ENCODE measurements at places on chromosomes 1 and 21.

- no peak for DNase-seq
Measured at GRCh38 chr1:17307946-17308345, at the start of gene PADI4. TSS of gene PADI4 (plus strand) at chr1:17308197. CDS start at chr1:17308223, 26 bp downstream.

- no peak for DNase-seq
Measured at GRCh38 chr1:9910076-9910422, at the start of gene CTNNBIP1. TSS of gene CTNNBIP1 (minus strand) at chr1:9910269. CDS start at chr1:9872064, 38,205 bp downstream.

DNA sequence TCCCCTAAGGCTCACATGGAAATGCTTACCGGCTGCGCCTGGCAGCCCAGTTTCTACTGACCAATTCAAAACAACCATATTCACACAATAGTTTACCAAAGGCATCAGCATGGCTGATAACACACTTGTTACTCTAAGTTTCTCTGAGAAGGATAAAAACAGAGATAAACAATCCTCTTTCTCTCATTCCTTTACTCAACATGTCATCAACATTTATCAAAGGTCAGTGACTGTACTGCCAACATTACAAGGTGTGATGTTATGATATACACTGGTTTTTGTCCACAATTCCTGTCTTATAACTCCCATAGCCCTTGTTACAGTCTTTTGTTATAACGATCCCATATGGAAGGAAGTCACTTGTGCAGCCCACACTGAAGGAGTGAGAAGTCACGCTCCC lies 33.6 kb downstream of the COA6 start:
- no peak for DNase-seq

GRCh38 chr1:81731989-81732388 lies 68.7 kb upstream of the ADGRL2 start:
- no peak for DNase-seq

- no peak for DNase-seq
Measured at GRCh38 chr1:186738926-186739325, 58.7 kb upstream of the PTGS2 start.

GRCh38 chr1:156812293-156812990 lies 4.2 kb downstream of the SH2D2A start:
- DNase-seq: no peak

GRCh38 chr21:38675182-38675824 lies 130.4 kb upstream of the ETS2 start:
- DNase-seq: no peak

DNA sequence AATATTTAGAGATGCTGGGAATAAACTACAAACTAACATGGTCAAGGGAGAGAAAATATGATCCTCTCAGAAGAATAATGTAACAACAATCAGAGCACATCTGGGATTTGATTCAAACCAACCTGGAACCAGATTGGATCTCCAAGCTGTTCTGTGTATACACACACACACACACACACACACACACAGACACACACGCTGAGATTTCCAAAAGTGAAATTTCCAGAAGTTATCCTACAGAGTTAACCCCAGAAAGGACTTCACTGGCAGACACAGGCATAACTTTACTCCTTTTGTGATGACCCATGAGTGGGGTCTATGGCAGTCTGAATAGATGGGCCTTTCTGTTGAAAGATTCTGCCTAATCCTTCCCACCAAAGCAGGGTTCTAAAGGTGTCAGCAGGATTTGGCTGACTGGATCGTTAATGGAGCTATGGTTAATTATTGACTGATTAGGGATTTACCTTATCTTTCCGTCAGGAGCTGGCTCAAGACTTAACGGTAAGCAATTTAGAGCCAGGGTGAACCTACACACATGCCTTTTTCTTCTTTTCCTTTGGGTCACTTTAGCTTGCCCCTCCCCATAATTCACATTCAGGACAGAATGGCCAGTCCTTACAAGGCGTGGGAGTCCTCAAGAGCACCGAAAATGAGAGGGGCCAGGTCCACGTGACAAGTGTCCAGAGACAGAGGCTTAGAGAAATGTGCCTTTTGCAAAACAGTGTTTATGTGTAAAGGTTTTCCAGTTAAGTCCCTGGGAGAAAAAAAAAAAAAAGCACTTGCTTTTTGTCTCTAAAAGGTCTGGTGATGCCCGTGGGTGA lies 10.9 kb upstream of the PROX1 start:
- no peak for DNase-seq

DNA sequence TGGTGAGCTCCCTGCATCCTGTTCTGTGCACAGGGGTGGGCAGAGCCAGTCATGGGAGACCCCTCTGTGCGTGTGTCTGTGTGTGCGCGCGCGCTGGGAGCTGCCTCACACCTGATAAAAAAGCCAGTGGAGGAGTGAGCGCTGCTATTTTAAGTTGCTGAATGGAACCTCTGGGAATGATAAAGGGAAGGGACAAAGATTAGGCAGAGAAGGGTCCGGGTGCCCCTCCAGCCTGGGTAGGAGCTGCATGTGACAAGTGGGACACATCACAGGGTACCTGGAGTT lies 847 bp downstream of the ADORA1 start:
- no peak for DNase-seq

- DNase-seq: no peak
Measured at GRCh38 chr1:17061892-17062291, 8.1 kb upstream of the SDHB start.

DNA sequence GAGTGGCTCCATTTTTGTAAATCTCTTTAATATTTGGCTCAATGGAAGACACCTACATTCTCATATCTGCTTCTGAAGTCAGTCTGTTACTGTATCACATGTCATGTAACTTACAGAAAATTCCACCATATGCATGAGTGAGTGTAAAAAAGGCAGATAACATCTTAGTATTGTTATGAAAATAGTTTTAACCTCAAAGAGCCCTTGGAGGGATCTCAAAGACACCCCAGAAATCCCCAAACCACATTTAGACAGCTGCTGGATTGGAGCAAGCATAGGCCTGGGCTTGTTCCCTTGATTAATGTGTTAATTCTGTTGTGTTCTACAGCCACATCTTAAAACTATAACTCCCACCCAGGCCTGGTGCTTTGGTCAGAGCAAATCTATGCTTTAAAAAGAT lies 16.9 kb downstream of the MACO1 start:
- DNase-seq: no peak

DNA sequence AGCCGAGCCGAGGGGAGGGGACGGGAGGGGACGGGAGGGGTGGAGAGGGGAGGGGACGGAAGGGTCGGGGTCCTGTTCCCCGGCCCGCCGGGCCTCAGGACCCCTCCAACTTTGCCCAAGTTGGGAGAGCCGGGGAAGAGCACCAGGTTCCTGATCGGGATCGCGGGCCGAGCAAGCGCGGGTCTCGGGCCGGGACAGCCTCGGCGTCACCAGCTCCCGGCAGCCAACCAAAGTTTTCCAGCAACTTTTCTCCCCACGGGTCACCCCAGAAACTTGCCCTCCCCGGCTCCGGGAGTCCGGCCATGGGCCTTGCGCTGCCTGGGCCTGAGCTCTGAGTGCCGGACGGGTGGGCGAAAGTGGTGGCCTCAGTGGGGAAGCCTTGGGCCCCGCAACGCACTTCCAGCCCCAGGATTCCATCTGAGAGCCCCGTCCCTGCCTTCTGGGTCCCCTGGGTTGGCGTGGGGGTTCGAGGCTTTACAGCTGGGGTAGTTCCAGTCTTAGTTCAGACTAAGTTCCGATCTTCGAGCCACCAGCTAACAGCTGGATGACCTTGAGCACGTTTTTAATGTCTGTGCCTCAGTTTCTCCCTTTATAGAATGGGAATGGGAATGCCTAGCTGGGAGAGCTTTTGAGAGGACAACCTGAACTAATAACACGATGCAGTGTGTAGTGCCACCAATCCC lies 458 bp downstream of the ZC3H12A start:
- peak; percentile 46 for DNase-seq

GRCh38 chr1:206142011-206142410 lies 24.8 kb upstream of the AVPR1B start:
- DNase-seq: no peak

GRCh38 chr21:15514073-15514946 lies 215.5 kb upstream of the USP25 start:
- DNase-seq: no peak

DNA sequence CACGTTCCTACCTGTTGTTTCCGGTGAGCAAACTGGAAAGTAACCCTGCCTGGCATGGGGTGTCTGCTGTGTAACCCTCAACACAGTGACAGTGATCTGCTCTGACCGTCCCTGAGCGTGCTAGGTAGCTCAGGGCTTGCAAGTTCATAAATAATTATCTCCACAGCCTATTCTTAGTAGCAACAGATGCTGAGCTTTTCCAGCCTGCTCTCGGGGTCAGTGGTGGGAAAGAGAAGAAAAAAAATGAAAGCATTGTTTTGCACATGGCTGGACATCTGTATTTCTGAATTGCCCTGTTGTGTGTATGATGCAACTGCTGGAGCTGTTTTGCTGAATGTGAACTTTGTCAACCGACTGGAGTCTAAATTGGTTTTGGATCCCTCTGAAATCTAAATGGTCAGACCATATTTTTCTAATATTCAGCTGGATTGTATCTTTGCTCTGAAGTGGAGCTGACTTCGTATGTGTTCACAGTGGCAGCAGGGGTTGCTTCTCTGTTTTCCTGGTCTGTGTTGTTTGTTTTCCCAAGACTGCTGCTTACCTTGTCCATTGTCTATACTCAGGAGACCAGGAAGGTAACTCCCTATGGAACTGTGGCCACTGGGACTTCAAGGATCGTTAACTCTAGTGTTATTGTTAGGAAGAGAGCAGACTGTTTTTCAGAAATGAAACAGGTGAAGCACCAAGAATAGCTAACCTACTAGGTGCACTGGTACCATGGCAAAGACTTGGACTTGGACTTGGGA lies 27.0 kb downstream of the TGFB2 start:
- DNase-seq: peak; percentile 53

DNA sequence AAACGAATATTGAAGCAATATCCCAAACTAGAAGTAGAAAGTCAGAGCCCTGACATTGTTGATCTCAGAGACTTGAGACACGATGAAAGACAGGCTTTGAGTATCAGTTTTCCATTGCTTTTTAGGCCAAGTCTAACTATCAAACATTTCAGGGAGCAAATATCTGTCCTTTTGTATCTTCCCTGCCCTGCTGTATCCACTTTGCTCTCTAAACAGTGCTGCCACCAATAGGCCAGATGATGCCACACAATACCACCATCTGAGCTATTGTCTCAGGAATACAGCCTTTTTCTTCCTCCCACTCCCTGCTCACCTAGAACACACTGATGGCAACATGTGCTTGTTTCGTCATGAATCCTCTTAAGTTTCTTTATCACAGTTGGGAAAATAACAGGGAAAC lies 62.6 kb upstream of the SPAG17 start:
- peak; percentile 15 for DNase-seq

DNA sequence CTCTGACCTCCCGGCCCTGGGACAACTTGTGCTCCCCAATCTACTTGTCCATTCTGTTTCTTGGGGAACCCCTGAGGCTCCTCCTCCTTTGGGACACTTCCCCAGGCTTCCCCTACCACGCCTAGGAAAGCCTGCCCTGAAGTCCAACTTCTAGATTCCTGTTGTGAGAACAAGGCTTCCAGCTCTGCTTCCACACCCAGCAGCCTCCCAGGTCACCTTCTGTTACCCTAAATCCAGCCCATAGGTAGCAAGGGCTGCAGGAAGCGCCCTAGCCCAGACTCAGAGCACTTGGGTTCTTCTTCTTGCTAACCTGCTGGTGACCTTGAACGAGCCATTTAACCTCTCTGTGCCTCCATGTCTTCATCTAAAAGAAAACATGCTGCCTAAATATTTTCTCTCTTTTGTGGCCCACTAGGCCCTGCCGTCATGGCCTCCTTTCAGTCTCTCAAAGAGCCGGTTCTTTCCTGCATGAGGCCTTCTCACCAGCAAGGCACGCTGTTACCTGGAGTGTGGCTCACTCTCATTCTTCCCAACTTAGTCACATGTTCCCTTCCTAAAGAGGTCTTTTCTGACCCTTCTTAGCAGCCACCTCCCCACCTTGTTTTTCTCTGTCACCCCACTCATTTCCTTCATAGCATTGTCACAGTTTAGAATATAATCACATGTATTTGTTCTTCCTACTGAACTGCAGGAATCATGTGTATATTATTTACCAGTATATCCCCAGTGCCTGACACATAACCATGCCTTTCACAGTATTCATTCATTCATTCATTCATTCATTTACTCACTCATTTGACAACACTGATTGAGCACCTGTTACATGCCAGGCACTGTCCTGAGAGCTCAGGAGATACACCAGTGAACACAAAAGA lies 1.4 kb downstream of the CAPN2 start:
- DNase-seq: no peak

DNA sequence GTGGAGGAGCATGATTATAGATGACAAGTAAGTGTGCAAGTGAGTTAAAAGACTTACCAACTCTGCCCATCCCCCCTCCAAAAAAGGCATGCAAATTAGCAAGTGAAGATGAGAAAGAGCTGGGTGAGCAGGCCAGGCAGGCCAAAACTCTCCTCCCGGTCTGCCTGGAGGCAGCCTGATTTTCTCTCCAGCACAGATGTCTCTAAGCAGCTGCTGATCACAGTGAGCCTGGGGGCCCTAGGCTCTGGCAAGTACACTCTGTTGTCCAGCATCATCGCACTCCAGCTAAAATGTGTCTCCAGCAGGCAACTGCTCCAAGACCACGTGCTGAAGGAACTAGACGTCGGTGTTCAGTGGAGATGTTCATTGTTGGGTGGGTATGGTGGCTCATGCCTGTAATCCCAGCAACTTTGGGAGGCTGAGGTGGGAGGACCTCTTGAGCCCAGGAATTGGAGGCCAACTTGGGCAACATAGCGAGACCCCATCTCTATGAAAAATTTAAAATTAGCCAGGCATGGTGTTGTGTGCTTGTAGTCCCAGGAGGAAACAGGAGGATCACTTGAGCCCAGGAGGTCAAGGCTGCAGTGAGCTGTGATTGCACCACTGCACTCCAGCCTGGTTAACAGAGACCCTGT lies 56.7 kb upstream of the PUM1 start:
- DNase-seq: peak; percentile 38

DNA sequence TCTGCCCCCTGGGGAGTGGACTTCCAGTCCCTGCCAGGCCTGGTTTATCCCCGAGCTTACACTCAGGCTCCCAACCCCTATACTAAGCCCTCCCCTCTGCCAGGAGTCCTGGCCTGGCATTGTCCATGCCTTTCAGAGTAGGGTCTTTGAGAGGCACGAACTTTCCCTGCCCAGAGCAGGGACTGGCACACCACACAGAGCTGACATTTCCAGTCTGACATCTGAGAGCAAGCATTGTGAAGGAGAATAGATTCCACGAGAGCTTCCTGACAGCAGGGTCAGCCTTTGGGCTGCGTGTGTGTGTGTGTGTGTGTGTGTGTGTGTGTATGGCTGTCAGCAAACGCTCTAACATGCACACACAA lies 59.5 kb upstream of the LAPTM5 start:
- no peak for DNase-seq

GRCh38 chr1:23037081-23037740 lies 17.9 kb downstream of the KDM1A start:
- DNase-seq: no peak

- DNase-seq: no peak
Measured at GRCh38 chr1:244057474-244058385, 6.6 kb downstream of the ZBTB18 start.

DNA sequence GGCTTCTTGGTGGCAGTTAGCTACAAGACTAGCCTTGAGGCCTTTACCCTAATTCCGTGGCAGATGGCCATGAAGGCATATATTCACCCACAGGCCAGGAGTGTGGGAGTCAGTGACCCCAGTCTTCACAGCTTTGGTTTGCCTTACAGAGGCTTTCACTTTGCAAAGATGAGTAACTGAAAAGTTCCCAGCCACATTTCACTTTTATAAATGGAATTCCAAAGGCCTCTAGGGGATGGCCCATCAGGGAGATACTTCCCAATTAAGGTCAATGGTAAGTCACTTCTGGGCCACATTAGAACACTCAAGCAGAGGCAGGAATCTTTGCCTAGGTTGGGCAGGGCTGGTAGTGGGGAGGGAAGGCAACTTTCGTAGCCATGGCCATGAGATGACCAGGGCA lies 13.1 kb upstream of the HEYL start:
- DNase-seq: no peak

GRCh38 chr1:26828411-26828991 lies 2.0 kb downstream of the ZDHHC18 start:
- no peak for DNase-seq

Measured in retina (tissue), 1 donor.